ENCODE measurements at places on chromosomes 2 and 18.

DNA sequence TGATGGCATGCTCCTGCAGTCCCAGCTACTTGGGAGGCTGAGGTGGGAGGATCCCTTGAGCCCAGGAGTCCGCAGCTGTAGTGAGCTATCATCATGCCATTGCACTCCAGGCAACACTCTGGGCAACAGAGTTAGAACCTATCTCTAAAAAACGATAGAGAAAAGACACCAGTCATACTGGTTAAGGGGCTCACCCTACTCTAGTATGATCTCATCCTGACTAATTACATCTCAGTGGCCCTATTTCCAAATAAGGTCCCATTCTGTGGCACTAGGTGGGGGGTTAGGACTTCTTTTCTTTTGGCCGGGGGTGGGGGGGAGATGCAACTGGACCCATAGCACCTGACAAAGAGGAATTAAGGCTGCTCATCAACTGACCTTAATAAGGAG, 163.2 kb upstream of the NCK2 start:
- DNase-seq = no peak

DNA sequence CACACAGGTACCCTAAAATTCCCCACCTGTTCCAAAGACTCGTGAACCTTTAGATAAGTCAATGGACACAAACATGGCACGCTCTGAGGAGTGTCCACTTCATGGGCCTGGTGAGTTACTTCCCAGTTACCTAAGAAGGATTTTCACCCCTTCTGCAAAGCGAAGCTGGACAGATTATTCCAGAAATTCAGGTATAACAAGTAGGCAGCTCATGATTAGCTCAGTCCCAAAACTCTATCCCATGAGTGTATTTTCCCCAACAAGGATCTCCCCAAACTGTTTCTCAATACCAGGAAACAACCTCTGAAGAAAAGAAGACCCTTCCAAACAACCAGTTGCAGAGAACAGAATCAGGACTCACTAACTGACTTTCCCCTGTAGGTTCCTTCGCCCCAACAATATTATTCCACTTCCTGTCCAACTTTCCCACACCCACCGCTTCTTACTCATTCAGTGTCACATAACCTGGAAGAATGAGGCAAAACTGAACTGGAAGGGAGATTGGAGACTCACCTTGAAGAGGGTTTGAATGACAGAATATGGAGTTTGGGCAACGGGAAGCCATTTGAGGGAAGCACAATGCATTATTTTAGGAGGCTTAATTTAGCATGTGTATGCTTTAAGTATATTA, 120.1 kb downstream of the ANTXR1 start:
- no peak for DNase-seq

GRCh38 chr2:8028036-8028435, 653.8 kb upstream of the ID2 start:
- no peak for DNase-seq

DNA sequence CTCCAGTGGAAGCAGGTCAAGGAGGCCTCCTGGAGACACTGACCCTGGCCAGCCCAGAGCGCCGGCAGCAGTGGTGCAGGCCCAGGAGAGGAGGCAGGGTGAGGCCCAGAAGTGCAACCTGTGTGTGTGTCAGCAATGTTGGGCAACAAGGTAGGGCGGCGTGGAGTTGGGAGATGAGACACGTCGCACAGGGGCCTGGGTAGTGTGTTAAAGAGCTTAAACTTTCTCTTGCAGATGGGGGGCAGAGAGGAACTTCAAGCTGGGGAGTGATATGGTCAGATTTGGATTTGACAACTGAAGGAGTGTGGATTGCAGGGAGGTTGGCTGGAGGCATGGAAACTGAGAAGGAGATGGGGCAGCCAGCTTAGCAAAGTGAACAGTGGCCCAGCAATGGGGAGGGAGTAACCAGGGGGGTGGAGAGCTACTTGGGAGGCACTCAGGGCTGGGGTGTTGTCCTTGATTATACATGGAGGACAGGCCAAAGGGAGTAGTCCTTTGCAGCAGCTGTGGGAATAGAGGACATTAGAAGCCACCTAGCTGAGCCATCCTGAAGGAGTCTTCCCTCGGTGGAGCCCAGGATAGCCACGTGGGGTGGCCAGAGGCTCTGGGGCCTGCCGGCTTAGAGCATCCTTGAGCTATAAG, 278.6 kb upstream of the HS6ST1 start:
- no peak for DNase-seq

DNA sequence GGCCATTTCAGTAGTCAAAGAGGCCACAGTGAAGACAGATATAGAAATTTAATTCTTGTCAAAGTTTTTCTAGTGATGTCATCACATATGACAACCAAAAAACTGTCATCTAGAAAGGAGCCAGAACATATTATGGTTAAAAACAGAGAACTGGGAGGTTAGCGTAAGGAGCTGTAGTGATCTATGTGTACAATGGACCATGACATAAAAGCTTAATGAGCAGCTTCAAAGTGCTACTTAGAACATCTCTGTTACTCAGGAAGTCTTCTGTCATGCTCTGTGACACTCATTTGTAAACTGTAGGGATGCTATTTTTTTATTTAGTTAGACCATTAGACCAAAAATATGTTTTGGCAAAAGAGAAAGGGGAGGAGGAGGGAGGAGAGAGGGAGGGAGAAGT, 57.3 kb downstream of the CMPK2 start:
- DNase-seq = no peak
